ENCODE measurements at places on chromosomes 12 and 14.

DNA sequence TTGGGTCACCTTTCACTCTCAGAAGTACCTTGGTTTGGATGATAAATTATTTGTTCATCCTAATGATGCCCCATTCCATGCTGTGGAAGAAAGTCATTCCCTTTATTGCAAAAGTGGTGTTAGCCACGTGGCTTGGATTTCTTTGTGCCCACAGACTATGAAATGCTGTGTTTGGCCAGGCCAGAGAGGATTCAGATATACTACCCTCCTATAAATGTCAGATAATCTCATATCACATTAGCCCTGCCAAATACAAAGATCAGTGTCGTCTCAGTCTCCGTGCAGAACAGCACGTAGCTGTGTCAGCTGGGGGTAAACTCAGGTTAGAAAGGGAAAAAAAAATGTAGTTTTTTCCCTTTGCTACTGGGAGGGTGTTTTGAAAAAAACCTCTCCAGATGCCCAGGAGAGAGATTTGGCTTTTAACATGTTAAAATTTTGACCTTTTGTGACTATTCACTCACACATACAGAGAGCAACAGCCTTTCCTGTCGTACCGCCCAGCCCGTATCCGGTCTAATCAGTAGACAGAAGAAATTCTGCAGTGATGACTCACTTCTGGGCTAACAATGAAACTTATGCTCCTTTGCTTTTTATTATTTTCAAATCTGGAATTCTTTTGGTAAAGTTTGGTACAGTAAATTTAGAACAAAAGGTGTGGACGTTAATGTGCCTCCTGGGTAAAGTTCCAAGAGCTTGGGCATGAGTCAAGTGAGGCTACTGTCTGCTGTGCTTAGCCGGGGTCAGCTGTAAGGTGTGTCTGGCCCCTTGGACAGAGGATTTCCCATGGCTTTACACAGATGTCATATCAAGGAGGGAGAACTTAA is 8.5 kb upstream of the PTPRB start:
- no peak for DNase-seq

DNA sequence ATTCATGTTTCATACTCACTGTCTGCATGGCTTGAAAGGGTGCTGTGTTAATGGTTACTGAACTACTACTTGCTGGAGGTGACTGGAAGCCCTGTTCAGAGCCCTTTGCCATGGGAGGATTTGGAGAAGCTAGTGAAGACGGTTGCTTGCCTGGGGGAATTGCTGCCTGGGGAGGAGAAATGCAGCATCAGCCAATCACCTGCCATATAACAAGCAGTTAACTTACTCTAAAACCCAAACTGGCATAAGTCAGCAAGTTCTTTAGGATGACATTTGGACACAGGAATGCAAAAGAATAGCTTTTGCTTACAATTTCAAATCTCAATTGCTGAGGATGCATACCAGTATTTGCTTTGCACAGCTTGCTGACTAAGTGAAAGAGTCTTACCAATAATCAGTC is 23.4 kb upstream of the IPO8 start:
- DNase-seq: no peak

DNA sequence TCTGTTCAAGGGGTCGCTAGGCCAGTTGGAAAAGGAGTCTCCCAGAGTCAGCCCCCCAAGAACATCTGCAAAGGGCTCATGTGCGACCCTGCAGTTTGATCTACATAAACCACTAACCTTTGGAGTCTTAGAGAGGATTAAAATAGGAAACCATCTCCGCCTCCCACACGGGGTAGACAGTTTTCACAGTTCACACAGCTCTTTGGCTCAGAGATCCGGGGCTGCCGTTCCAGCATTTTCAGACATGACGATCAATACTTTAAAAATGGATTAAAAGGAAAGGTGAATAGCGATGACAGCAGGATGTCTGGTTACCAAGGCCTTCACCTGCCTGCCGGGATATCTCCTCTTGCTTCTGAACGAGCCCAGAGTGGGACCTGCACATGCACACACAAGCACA is 59.8 kb upstream of the BCL11B start:
- DNase-seq: no peak

GRCh38 chr12:25376985-25377384 is 126.3 kb upstream of the KRAS start:
- no peak for DNase-seq

DNA sequence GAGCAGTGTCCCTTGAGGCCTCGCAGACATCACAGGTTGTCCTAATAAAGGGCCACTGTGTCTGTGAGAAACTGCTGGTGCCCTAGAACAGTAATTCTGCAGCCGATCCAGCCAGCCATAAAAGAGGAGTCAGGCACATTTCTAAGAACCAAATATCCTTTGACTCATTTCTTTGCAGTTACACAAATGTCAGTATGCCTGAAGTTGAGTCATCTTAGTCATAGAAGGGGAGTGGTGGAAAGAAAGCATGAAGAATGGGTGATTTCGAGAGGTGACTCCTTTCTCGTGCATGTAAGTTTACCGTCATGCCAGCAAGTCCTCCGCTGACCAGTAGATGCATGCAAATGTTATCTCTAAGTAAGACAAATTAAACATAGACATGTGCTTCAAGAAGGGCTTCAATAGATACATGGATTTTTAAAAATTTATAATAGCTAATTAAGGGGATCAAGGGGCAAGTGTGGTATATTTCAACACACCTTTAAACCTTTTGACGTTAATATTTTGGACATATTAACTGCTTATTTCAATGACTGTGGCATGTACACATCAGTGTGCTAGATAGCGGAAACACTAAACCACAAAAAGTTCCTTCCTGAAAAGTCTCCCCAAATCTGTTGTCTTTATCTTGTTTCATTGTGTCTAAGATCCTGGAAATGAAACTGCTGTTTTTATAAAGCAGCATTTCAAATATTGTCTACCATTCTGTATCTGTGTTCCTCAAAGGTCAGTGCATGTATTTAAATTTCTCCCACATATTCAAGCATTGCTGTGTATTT is 497.4 kb downstream of the NPAS3 start:
- no peak for DNase-seq

- DNase-seq: no peak
These were observed 68.6 kb upstream of the USP15 start for GRCh38 chr12:62191491-62192179.

DNA sequence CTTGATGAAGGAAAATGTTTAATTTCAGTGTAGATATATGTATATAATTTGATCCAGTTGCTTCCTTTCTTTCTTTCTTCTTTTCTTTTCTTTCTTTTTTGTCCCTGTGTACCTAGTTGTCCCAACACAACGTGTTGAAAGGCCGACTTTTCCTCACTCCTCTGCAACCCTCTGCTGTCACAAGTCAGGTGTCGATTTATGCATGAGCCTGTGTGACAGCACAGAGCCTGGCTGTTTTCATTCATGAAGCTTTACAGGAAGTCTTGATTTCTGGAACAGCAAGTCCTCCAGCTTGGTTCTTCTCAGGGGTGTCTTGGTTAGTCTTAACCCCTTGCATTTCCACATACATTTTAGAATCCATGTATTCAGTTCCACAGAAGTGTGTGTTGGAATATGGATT is 88.1 kb downstream of the PPP2R5C start:
- DNase-seq: no peak

DNA sequence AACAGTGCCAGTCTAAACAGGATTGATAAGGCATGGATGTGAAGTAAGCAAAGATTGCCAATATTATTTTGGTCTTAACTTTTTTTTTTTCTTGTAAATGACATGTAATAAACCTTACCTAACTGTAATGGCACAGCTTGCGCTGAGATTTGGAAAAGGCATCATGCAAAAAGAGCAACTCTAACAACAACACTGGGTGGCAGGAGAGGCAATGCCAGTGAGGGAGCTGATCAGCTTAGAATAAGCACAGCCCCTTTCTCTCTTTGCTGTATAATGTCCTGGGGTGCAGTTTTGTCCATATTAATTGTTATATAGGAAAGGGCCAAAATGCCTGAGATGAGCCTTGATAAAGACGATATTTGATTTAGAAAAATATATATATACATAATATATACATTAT is 1589.7 kb upstream of the FLRT2 start:
- DNase-seq: no peak

GRCh38 chr14:64110802-64111201 is 183.4 kb downstream of the ESR2 start:
- no peak for DNase-seq

All from NCI-H1930 (cell line).